Stimulated activated CD8-positive, alpha-beta memory T cell treated with anti-CD3 and anti-CD28 coated beads, Interleukin-2, amount 100 ng/mL, for 1 hour (primary cell): ENCODE measurements at places on chromosomes 5 and 9.

DNA sequence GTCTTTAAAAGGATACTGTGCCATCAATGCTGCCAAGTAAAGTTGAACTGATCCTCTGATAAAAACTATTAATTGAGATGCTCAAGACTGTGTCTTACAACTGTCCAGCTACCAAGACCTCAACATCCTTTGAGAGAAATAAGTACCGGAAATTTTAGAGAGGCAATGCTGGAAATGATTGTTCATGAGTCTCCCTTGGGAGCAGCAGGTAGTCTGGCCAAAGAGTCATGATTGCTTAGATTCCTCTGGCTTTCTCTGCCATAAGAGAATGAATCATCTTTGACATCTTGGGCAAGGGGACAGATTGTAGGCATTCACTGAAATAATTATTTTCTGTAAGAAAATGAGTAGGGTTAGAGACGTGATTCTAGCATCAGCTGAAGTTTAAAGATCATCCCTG lies 466.6 kb upstream of the DAB2 start:
- no peak for DNase-seq

- DNase-seq: no peak
Measured at GRCh38 chr5:66840511-66841013, 244.4 kb downstream of the MAST4 start.

DNA sequence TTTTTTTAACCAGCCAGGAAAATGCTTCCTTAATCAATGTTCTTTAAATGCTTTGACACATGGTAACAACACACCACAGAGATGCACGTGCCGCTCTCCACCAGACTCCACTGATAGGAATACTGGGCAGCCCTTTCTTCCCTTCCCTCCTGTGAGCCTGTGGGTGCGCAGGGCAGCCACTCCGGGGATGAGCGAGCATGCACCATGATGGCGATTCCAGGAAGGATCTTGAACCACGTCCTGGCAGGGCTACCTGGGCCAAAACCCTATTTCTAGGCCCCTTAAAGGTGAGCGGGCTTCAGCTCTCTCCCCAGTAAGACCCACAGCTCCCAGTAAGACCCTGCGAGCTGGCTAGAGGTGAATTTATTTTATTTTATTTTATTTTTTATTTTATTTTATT lies 128.2 kb downstream of the MVB12B start:
- DNase-seq: no peak

DNA sequence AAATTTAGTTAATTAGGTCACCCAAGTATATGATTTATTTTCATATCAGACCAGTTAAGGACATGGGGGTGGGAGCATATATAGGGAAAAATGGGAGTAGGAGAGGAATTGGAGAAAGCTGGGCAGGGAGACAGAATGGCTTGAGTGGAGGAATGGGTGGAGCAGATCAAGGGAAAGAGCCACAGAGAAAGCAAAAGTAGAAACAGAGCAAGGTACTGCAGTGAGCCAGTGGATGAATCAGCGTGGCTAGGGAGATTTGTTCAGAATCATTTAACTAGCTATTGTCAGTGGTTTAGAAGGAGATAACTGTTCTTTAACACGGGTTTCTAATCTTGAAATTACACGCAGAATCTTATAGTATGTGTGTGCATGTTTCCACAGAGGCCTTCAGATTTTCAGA lies 37.4 kb downstream of the SNX24 start:
- no peak for DNase-seq

DNA sequence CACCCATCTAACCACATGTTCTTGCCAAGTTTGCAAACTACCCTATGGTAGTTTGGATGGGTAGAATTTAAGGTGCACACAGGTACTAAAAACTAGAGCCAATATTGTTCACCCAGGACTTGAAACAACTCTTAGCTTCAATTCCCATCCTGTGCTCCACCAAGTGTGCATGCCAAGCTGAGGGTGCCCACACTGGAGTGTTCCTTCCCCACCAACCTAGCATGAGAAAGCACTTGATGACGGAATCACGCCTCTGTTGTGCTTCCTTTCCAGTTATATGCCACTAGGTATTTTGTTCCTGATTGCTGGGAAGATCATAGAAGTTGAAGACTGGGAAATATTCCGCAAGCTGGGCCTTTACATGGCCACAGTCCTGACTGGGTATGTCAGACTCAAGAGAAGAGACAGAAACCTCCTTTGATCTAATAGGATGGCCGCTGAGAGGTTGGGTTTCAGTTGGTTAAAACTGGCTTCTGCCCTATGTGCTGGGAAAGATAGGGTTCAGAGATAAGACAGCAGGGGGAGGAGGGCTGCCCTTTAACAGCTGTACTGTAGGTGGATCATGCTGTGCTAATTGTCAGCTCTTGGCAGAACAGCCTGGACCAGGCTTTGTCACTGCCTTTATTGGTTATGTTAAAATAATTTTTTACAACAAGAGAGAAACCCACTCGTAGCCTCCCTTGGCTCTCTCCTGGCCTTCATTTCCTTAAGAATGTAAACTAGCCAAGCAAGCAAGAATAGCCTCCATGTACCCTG lies 83.5 kb downstream of the SLC1A1 start:
- no peak for DNase-seq

GRCh38 chr5:144352732-144353317 lies 182.2 kb downstream of the KCTD16 start:
- no peak for DNase-seq

DNA sequence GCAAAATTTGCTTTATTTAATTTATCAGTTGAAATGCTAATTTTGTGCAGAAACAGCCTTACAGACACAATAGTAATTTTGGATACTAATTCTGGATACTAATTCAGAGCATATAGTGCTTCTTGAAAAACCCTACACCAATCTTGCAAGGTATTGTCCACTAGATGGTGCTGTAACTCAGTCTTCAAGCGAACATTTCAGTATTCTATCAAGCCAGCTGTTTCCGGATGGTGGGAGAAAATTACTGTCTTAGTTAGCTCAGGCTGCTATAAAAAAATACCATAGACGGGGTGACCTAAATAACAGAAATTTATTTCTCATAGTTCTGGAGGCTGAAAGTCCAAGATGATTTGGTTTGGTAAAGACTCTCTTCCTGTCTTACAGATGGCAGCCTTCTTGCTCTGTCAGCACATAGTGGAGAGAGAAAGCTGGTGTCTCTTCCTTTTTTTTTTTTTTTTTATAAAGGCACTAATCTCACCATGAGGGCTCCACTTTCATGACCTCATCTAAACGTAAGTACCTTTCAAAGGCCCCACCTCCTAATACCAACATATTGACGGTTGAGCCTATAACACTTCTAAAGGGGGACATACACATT lies 1306.5 kb upstream of the CDH9 start:
- DNase-seq: no peak

GRCh38 chr9:113593682-113594281 lies 130.3 kb downstream of the RGS3 start:
- no peak for DNase-seq

- no peak for DNase-seq
Measured at GRCh38 chr5:176501333-176501732, 35.9 kb downstream of the RNF44 start.

DNA sequence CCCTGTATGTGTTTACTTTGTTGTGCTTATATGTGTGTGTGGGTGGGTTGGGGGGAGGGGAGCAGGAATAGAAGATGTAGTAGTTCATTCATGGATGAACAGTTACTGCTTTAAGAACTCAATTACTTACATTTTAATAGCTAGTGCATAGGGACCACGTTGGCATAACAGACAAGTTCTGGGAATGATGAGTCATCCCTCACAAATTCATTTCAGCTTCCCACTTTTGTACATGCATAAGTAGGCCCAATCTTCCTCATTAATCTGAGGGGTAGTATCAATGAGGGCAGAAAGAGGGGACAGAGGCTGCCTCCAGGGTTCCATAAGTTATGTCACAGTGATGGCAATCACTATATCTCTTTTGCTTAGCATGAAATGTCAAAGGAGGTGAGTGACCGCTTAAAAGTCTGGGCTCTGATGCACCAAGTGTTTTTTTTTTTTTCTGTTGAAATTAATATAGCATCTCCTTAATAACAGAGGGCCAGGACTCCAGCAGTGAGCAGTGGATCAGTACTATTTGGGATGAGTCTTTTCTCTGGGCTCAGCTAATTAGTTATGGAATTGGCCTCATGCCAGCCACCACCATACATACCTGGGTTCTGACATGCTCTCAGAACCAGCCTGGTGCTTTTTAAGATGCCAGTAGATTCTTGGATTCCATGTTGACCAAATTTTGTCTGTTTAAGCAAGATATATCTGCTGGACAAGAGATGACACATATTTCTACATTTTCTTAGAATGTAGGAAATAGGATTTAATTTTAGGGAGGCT lies 37.1 kb downstream of the PRDM6 start:
- no peak for DNase-seq

DNA sequence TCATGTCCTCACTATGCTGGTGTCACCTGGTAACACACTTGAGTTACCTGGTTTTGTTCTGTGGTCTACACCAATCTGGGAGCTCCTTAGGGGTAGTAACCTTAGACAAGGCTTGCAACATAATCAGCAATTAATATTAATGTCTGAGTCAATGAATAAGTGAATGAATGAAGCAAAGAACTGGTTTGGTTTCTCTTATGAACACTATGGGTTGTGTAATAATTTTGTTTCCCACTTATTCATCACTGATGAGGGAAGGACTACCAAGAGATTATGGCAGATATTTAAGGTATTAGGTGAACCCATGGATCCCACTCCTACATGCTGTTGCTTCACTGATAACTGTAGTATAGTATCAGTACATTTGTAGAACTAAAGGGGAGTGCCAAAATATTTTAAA lies 116.0 kb downstream of the SLC12A2 start:
- no peak for DNase-seq

GRCh38 chr5:132455614-132456115 lies 34.9 kb downstream of the IRF1 start:
- DNase-seq: no peak

- no peak for DNase-seq
Measured at GRCh38 chr5:175695161-175696126, 37.6 kb downstream of the HRH2 start.

GRCh38 chr9:111161015-111161415 lies 122.7 kb upstream of the LPAR1 start:
- DNase-seq: no peak

- DNase-seq: no peak
Measured at GRCh38 chr5:78293851-78294247, 649 bp downstream of the AP3B1 start.

DNA sequence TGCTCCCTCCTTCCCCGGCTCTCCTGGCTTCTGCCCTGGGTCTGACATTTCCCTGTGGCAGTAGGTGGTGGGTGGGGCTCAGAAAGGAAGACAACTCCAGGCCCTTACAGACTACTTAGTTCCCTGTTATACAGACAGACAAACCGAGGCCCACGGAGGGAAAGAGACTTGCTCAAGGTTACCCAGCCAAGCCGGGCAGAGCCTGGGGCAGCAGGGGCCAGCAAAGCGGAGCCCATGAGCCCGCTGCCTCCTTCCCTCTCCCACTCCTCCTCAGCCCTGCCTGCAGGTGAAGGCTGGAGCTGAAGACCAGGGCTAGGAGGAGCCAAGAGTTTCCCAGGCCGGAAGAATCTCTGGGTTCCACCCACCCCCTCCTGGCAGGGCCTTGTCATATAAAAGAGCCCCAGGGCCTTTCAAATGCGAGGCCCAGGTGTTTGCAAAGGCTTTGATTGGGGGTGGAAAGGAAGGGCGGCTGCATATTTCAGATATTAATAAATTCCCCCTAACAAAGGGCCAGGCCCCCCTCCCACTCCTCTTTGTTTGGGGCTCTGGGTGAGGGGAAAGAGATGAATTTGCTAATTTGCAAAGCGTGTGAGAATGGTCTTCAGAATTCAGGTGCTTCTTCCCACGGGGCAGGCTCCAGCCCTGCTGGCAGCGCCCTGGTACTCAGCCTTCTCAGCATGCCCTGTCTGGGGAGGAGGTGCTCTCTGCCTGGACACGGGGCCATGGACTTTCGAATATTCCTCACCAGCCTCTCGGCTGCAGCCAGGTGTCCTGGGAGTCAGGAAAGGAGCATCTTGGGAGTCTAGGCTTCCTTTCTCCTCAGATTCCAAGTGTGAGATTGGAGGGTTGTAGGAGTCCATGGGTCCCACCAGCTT lies 21.5 kb downstream of the SLC6A7 start:
- DNase-seq: no peak

GRCh38 chr5:77669677-77670076 lies 31.2 kb upstream of the OTP start:
- DNase-seq: no peak

DNA sequence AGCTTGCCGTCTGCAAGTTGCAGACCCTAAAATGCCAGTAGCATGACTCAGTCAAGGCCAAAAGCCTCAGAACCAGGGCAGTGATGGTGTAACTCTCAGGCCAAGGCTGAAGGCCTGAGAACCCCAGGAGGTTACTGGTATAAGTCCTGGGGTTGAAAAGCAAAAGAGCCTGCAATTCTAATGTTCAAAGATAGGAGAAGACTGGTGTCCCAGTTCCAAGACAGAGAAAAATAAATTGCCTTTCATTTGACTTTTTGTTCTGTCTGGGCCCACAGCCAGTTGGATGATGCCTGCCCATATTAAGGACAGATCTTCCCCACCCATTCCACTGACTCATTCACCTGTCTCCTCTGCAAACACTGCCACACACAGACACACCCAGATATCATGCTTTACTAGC lies 673.2 kb downstream of the CDH18 start:
- DNase-seq: no peak

DNA sequence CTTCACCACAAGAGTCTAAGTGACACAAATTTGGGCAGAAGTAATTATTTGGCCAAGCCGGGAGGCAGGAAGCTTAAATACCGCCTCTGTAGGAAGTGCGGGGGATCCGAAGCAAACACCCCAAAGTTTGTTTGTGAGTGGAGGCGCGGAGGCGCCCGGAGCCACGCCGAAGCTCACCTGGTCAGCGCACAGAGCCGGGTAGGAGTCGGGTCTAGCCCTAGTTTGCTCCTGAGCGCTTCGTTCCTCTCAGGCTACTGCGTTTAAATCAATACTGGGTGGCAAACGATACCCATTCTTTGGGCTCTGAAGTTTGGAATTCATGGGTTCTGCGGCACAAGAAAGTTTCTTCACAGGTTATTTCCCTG lies 855 bp downstream of the MCC start:
- DNase-seq: no peak

GRCh38 chr9:4762108-4762885 lies 21.3 kb upstream of the AK3 start:
- DNase-seq: peak; percentile 66

GRCh38 chr9:118670011-118670953 lies 699.0 kb downstream of the BRINP1 start:
- no peak for DNase-seq

DNA sequence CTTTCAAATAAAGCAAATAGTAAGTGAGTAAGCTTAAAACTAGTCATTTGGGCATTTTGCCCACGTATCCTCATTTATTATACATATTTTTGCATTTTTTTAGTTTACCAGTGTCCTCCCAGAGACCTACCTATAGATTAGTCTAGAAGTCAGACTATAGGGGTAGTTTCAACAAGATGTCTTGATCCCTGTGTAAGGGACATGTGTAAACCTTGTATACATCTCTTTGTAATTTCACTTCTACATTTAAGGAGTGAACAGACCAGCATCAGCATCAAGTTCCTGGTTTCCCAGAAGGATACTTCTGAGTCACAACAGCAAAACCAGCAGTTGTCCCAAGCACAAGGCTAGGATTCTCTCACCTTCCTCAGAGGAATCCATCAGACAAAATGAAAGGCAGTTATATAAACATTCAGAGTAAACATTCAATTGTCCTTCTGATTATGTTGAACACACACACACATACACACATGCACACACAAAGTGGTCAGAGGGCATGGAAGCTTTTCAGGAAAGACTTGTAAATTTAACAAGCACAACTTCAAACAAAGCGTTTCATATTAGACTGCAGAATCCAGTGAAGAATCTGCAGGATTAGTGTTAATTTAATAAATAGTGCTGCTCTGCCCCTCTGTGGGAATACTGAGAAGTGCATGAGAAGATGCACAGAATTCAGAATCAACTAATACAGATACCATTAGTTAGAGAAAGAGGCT lies 55.4 kb downstream of the HINT1 start:
- no peak for DNase-seq
